ENCODE measurements at places on chromosomes 4 and X.

DNA sequence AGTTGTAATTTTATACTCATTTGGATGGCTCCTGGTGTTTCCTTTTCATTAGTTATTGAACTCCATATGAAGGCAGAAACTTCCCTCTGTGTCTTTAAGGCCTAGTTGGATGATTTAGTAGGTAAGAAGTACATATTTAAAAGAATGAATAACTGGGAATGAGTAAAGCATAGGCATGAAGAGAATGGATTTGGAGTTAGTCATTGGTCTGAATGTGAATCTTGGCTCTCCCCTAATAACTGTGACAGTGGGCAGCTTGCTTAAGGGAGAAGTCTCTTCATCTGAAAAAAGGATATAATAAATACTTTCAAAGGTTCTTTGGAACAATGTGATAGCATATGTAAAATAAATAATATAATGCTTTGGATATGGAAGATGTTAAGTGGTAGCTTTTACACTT lies 13.2 kb downstream of the SNX25 start:
- no peak for DNase-seq

GRCh38 chrX:133999031-133999705 lies 13.8 kb upstream of the GPC3 start:
- DNase-seq, result no peak

GRCh38 chr4:11824566-11824965 lies 395.9 kb upstream of the HS3ST1 start:
- DNase-seq, result no peak

- no peak for DNase-seq
Measured at GRCh38 chrX:52363247-52363883, 5.5 kb upstream of the XAGE2 start.

DNA sequence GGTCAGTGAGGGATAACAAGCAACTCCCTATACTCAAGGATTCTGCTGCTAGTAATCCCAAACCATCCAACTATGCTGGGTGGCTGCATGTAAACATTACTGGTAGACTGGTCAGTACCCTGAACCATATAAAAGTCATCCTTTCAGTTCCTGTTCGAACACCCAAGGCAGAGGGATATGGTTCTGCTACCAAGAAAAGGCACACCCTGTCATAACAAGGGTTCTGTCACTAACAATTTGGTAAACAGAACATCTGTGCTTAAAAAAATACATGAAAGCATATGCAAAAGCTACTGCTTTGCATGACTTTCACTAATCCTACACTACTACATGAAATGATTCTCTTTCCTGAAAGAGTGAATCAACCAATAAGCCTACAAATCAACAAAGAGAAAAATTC lies 76.8 kb upstream of the MCF2 start:
- no peak for DNase-seq

DNA sequence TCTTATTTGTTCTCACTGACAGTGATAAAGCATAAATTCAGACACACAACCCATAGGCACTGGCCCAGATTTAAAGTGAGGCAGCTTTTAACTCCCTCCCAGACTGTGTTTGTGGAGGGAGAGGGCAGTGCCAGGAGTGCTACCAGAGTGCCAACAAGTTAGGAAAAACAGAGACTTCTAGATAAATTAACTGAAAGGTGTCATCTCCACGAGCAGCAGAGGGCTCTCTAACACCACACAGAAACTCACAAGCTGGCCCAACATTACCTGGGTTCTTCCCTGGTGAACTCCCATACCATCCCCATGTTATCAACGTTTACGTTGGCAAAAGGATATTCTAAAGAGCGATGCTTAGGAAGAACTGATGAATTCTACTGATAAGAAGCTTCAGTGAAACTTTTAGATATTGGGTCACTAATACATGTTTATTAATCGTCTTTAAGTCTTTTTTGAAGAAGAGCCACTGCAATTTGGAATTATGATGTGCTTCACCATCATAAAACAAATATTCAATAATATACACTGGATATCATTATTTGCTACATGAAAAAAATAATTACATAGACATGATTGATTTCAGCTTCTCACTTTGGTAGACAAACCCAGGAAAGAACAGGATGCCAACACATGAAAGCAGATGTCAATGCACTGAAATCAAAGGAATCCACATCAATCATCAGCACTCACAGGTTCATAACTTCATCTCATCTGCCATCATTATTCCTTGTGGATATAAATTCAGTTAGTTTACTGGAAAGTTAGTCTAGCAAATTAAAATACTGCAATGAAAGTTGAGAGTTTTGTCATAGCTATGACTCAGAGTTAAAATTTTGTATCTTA lies 121.2 kb upstream of the NAP1L5 start:
- DNase-seq, result no peak

DNA sequence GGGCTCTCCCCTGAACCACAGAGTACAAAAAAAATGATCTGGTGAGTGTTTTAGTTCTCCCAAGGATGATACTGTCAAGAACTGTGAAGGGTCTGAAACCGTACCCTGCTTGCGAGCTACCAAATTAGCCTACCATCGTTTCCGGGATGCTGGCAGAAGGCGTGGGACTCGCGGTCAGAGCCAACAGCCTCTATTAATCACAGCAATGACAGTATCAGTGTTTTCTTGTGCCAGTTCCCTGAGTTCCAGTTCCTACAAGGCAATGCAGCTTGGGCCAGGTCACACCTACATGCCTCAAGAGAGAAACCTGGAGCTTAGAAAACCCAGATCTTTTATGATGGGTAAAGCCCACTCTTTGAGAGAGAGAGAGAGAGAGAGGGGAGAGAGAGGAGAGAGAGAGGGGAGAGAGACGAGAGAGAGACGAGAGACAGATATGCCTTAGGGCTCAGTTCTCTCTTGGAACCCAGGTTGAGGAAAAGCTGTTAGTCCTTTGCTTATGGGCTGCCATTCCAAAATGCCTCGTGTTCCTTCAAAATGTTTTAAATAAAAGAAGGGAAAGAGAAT lies 327.8 kb downstream of the ARHGAP10 start:
- no peak for DNase-seq

DNA sequence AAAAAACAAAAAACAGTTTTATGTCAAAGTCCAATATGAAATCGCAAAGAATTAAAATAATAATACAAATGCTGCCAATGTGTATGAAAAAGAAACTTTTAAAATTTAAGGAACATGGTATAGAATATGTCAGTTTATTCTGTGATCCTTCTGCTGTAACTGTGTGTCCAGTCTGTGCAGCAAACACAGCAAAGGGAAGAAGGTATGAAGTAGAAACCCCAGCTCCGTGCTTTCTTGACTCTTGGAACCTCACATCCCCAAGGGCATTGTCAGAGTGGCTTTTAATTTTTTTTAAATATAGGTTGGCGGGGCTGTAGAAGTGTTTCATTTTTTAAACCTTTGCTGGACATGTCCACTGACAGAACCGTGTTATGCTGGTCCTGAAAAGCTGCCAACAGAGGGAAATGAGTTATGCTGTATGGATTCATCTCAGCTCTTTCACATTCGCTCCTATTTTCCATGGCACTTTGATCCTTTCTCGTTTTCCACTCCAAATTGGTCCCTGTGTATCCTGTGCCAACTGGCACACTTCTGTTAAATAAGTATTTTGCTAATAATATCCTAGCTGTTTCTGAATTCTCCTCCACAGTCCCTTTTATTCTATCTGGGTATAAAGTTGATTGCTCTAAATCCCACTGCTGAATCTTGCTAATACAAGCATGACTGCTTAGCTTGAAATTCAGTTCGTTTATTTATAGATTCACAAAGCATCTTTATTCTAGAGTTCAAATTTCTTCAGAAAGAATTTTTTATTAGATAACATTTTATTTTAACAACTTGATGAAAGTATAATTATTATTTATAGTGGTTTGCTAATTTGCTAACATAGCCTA lies 127.0 kb upstream of the DDIT4L start:
- no peak for DNase-seq

- no peak for DNase-seq
Measured at GRCh38 chr4:159346681-159347080, 243.8 kb downstream of the RAPGEF2 start.

DNA sequence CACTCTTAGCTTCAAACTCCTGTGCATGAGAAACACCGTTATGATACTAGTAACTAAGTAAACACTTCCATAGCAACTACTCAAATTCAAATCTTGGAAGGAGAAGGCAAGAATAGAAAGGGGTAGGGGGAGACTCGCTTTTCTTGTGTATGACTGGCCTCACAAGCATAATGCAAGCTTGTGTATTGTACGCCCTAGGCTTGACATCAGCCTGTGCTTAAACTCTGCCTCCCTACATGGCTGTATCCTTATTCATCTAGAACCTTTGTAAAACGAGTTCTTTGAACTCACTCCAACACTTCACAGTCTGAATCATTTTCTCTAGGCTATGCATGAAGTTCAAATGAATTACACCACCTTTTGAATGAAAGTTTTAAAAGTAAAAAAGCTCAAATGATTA lies 1071.2 kb upstream of the ADGRL3 start:
- DNase-seq, result no peak

DNA sequence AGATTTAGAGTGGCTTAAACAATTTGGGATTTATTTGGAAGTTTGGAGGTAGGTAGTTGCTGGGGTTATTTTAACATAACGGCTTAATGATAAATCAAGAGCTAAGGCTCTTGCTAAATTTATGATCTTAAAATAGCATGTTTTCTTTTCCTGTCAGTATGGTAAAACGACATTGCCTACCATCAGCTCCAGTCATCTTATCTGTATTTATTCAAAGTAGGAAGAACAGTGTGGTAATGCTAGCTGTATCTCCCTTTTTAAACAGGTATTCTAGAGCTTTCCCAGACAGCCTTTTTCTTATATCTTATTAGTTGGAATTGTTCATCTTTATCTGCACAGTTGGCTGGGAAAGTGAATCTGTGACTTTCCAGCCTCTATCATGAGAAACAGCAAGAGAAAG lies 110.2 kb downstream of the SLC4A4 start:
- no peak for DNase-seq

All from skeletal muscle cell (primary cell).